ENCODE measurements at places on chromosomes 11 and 22.

DNA sequence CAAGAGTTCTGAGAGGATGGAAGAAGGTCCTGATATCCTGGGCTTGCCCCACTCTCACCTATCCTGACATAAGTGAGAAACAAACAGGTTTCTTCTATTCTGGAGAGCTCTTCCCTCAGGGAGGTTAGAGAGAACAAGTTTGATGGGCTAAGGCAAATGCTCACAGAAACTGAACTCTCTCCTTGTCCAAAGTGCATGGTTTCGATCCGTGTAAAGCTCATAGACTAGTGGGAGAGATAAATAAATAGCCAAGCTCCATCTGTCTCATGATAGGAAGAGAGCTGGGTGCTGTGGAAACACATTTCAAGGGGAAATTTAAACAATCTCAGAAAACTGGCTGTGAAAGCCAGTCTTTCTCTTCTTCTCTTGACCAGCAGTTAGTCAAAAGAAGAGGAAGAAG, 459.5 kb upstream of the LARGE1 start:
- DNase-seq: no peak

DNA sequence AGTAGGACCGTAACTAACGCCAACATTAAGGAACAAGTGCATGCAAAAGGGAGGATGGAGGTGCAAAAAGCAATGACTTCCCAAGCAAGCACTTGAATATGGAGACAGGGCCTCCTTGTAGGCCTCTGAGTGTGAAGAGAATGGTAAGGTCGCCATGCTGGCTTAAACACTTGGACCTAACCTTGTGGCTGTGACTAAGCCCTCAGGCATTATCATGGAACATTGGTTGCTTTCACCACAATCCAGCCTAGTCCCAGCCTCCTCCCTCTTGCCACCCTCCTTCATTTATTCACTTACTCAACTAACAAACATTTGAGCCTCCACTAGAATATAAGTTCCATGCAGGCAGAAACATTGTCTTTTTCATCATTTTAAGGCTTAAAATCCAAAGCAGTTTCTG, 11.9 kb upstream of the SYTL2 start:
- no peak for DNase-seq

GRCh38 chr22:20031732-20032406, 11.0 kb downstream of the TANGO2 start:
- no peak for DNase-seq

DNA sequence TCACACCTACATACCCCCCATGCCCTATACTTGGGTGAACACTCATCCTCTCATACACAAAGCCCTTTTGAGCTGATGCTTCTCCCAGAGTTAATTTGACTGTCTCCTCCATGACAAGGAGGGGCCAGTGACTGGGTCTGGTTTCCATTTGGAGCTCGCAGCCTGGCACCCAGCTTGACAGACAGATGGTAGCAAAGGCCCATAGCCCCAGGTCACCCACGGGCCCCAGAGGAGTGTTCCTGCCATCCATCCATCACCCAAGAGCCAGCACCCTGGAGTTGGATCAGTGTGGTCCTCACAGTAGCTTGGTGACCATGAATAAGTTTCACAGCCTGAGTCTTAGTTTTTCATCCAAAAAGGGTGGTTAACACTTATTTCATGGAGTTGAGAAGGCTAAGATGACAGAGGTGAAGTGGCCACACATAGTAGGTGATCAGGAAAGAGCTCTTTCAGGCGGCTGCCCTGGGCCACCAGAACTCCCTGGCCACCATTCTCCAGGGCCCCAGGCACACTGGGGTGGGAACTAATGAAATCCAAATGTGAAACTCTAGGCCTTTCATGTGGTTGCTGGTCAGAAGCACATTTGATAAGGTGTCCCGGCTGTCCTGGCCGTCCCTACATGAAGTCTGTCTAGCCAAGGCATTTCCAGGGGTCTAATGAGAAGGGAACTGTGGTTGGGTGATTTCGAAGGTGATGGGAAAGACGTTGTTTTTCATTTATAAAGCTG, 42.4 kb downstream of the LIF start:
- no peak for DNase-seq

DNA sequence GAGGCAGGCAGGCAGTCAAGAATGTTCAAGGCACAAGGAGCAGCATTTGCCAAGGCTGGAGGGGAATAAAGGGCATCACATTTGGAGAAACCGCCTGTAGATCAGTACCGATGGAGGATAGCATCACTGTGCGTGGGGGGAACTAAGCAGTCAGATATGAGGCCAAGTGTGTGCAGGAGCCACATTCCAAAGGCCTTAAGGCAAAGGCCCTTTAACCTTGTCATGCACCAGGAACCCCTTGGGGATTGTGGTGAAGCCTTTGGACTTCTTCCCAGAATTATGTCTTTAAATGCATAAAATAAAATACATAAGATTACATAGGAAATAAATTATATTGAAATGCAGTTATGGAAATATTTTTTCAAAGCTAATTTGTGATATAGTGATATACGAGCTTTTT, 532.1 kb downstream of the BUD13 start:
- no peak for DNase-seq

DNA sequence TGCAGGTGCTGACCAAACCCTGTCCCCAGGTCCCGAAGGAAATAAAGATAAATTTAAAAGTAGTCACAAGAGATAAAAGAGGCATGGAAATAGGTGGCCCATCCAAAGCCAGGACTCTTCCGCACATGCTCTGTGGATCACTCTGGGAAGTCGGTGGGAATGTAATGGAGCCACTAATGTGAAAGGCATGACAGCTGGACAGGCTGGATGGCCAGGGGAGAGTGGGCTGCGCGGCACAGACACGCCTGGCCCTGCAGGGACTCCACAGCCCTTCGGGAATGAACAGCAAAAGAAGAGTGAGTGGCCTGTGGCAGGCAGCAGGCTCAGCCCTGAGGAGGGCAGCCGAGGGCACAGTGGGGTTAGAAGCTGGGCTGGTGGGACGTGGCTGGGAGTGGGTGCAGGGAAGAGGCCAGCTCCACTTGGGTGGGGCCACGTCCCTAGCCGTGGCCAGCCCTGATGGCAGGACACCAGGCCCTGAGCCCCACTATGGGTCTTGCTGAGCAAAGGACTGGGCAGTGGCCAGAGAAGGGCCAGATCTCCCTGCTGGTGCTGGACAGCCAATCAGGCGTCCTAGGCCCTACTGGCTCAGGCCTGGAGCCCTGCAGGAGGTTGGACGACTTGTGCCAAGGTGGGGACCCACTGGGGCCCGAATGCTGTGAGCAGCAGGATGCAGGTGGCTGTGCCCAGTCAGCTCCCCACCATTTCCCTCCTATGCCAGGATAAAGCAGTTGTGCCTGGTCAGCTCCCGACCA, 31.3 kb upstream of the GNB1L start:
- DNase-seq: no peak

DNA sequence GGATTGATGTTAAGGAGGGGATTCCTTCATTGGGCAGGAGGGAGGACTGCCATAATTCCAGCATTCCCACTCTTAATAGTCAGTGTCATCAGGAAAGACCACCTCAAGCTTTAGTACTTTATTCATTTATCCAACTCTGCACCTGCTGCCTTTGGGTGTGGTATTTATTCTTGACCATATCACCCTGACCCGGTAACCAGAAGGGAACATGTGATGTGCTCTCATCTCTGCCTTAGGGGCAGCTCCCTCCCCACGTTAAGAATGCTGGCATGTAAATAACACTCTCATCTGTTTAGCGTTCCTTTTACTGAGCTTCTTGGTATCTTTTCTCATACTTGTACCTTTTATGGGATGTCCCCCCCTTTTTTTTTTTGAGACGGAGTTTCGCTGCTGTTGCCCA, 7.7 kb downstream of the CAT start:
- DNase-seq: no peak

DNA sequence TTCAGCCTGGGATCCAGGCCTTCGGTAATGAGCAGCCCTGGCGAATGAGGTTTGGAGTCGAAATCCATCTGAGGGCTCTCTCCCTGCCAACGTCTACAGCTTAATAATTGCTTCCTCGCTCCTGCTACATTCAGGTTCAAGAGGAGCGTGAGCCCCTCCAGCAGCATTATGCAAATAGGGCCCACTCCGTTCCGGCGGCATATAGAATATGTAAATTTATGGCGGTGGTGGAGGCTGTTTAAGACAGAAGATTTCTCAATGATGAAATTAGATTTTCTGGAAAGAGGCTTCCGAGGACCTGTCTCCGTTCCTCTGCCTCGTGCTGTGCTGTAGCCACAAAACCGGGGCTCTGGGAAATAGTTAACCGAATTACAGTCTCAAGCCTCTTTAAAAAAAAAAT, 402.8 kb downstream of the MIAT start:
- DNase-seq: no peak

DNA sequence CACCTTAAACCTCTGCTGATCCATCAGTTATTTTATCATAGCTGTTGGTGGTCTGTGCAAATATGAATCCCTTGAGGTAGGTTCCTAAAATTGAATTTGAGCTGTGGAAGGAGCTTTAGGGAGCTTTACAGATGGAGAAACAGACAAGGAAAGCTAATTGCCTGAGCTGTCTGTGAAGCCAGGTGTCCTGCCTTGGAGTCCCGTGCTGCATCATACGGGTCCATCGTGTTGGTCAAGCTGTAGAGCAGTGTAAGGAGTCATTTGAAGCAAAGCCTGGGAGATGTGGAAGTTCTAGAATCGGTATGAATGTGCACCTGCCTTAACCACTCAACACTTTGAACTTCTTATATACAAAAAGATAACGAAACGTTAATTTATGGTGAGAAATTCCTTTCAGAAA, 1.0 kb downstream of the POLA2 start:
- DNase-seq: no peak

GRCh38 chr22:49887702-49888101, 30.5 kb downstream of the ALG12 start:
- no peak for DNase-seq

- DNase-seq: no peak
These were observed 43.3 kb downstream of the PARVA start for GRCh38 chr11:12420706-12421105.

DNA sequence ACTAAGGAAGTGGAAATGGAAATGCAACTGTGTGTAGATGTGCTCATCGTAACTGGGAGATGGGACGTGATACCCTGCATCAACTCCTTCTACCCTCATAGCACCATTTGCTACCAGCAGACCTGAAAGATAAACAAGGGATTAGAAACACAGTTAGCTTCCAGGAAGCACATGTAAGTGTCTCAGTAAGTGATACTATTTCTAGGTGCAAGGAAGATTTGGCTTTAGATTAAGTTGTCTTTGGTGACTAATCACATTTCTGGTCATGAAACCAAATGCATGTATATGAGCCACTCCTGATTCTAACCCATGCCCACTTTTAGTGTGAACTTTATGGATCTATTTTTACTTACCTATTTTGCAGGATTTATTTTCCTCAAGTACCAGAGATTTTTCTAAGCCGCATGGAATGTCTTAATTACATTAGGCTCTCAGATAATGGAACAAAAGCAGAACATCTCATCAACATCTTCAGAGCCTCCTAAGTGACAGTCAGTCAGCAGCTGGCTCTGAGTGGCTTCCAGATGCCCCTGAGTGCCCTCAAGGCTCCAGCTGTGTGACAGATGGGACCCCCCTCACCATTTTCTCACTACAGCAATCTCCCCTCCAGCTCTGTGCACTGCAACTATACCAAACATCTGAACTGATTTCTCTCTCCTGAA, 21.2 kb downstream of the SLC5A12 start:
- DNase-seq: no peak

- DNase-seq: no peak
These were observed 9.5 kb downstream of the GGA1 start for GRCh38 chr22:37618072-37618656.

GRCh38 chr11:128803449-128804245, 63.4 kb downstream of the KCNJ1 start:
- DNase-seq: no peak

- DNase-seq: no peak
These were observed 64.3 kb downstream of the SMCO4 start for GRCh38 chr11:93478841-93479240.

GRCh38 chr11:1650918-1651262, 21.3 kb downstream of the KRTAP5-5 start:
- DNase-seq: no peak

DNA sequence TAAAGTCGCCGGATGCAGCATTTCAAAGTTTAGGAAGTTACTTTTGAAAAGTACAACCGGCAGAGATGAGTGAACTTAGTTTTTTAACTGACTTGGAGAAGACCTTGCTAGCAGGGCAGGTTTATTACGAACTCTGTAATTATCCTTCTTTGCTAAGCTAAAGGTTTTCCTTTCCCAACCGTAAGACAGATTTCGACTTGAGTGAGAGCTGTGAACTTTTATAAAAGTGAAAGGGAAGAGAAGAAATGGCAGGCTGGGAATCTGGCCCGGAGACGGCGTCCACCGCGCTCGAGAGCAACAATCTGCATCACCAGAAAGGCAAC, 659 bp upstream of the TEAD1 start:
- DNase-seq: no peak

GRCh38 chr11:108037636-108038035, 28.9 kb downstream of the CUL5 start:
- no peak for DNase-seq

GRCh38 chr11:23317816-23318215, 457.5 kb upstream of the CCDC179 start:
- DNase-seq: no peak

DNA sequence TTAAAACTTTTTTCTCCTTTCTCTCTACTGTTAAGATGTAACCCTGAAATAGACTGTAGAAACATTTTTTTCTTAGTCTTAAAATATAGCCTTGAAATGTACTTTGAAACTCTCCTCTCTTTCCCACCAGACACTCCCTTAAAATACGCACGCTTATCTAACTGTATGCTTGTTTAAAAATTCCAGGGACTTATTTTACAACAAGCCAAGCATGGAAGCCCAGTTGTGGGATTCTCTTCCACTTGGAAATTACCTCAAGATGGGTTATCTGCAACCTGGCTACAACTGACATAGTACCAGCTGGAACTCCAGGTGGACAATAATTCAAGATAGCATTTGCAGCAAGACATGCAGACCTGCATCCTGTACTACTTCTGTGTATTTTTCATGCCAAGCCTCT, 12.1 kb upstream of the CHORDC1 start:
- no peak for DNase-seq

- no peak for DNase-seq
These were observed 5.0 kb upstream of the VWA5A start for GRCh38 chr11:124110201-124110600.

DNA sequence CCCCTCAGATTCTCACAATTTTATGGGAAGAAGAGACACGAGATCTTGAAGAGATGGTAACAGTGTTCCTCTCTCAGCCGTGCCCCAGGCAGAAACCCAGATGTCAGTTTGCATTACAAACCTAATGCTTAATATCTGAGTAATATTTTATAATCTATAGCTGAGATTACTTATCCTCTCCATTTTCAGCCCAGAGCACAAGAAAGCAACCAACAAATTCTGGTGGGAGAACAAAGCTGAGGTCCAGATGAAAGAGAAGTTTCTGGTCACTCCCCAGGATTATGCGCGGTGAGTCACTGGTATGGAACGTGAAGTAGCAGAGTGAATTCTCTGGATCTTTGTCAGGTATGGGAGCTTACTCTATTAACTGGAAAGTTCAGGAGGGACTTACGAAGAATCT, 884 bp downstream of the CENATAC start:
- DNase-seq: no peak

GRCh38 chr11:44596525-44597276, 31.2 kb downstream of the CD82 start:
- DNase-seq: no peak
